ENCODE measurements at places on chromosomes 4 and X. TPM values are rescaled to one million over a fixed set of nuclear protein-coding genes. Genes with fewer than 3 reads are reported as not detected.

The TMPRSS11D gene
- not detected for total RNA-seq

The TBC1D19 gene
- total RNA-seq, result 10.6 TPM

The BMP3 gene
- 55.4 TPM for total RNA-seq

The FAM114A1 gene
- 121 TPM for total RNA-seq

The HTN1 gene
- not detected for total RNA-seq

The IQSEC2 gene
- total RNA-seq, result 48.2 TPM

The GIMD1 gene
- total RNA-seq, result not detected

The ARSD gene
- total RNA-seq, result 52.7 TPM

The COL25A1 gene
- 0.14 TPM for total RNA-seq

The CT45A10 gene
- not detected for total RNA-seq

DNA sequence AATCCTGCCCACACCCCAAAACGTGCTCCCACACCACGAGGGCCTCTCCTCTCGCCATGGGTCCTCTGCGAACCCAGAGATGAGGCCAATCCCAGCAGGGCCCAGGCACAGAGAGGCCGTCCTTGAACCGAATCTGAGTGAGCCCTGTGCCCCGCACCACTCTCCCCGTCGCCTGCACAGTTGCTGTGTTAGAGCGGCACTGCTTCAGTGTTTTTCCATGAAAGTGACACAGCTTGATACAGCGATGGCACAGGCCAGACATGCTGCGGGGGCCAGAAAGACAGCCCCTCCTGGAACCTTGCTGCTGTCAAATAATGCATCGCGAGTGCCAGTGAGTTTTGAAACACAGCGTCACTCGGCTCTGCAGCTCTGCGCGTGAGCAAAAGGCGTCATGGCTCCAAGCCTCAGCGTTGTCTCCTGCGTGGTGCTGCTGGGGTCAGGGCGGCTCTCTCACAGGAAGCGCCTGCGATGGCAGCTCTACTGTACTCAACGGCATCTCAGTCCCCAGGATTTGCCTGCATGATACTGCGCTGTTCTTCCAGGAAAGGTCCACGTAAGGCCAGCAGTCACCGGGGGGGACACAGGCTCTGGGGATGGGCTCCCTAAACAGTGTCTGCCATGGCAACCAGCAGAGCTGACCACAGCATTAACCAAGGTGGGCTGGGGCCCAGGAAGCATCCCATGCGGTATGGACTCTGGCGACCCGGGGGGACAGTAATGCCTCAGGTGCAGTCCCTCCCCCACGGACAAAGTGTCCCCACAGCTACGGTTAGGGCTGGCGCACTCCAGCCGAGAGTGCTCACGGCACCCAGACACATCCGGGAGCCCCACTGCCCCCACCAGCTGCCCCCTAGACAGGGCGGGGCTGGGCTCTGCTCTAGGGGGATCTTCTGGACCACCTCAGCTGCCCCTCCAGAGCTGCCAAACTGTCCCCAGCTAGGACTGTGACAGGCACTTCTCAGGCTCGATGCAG is 63.1 kb downstream of the ACOX3 start:
- no peak overlapping the region for H3K27ac ChIP-seq
- H3K4me3 ChIP-seq, result no peak overlapping the region
- no peaks in the 10 kb centered on the region for H3K4me1 ChIP-seq
- H3K27me3 ChIP-seq, result no peaks in the 10 kb centered on the region
- H3K36me3 ChIP-seq, result no peaks in the 10 kb centered on the region
- DNase-seq, result no peak

DNA sequence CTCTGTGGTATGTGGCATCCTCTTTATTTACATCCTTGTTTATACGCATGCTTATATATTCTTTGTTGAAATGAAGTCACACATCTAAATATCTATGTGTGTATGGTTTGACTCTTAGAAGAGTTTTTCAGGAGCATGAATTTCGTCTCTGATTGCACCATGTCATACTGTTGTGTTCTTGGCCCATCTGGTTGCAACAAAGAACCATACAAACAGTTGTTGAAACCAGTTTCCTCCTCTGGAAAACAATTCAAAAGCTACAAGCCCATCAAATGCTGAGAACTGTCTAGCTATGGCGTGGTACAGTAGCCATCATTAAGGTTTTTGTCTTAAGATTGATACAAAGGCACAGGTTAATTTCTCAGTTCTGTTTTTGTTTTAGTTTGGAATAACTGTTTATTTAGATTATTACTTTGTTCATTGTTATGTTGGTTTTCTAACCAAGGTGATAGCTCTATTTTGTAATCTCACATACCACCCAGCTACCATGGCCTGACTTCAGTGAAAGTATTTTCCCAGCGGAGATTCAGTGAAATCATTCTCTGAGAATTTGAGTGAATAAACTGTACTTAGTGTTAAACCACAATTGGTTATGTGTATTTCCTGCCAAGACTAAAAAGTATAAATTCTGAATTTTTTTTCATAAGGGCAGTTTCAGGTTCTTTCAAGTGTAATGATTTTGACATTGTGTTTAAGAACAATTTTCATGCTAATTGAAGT is 91.0 kb downstream of the ARHGAP24 start:
- no peak overlapping the region for H3K27ac ChIP-seq
- no peaks in the 10 kb centered on the region for H3K27me3 ChIP-seq
- no peak for DNase-seq
- H3K36me3 ChIP-seq, result no peaks in the 10 kb centered on the region
- H3K4me3 ChIP-seq, result no peak overlapping the region
- no peaks in the 10 kb centered on the region for H3K4me1 ChIP-seq

DNA sequence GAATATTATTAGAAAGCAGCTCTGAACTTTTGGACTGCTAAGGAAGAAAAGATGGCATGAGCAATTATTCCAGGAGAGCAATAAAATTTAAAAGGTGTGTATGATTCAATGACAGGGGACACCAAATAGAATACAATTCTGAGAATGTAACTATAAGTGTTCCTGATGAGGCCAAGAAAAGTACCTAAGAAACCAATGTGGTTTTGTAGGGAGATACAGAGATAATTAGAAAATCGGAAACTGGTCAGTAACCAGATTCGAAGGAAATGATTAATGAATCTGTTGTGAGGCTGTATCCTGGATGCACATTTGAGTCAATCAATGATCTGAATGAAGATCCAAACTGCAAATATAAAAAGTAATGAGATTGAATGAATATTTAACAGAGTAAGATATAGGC is 6.0 kb downstream of the NOA1 start:
- no peak overlapping the region for H3K4me3 ChIP-seq
- peaks cover 4% of the 10 kb centered on the region for H3K36me3 ChIP-seq
- peaks cover 17% of the 10 kb centered on the region for H3K4me1 ChIP-seq
- H3K27me3 ChIP-seq, result no peaks in the 10 kb centered on the region
- no peak for DNase-seq
- H3K27ac ChIP-seq, result no peak overlapping the region

DNA sequence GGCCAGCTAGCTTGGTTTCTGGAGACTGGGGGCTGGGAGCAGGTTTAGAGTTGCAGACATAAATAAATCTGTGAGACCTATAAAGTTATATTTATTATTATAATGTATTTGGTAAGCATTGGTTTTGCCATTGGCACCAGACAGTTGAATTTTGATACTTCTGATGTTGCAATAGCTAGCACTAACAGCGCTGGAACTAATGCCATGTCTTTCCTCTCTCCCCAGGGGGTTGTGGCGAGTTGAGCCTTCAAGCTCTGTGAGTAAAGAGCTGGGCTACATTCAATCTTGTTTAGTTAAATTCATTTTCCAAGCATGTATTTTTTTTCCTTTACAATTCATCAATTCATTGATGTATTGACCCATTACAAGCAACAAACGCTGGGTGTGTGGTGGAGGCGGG is 358.7 kb upstream of the NR3C2 start:
- H3K36me3 ChIP-seq, result no peaks in the 10 kb centered on the region
- no peaks in the 10 kb centered on the region for H3K27me3 ChIP-seq
- no peak for DNase-seq
- H3K4me3 ChIP-seq, result no peak overlapping the region
- no peaks in the 10 kb centered on the region for H3K4me1 ChIP-seq

GRCh38 chr4:75726577-75726976 is 2.2 kb downstream of the USO1 start:
- H3K4me1 ChIP-seq, result peaks cover 40% of the 10 kb centered on the region
- peak overlapping the region; percentile 42 for H3K27ac ChIP-seq
- H3K4me3 ChIP-seq, result no peak overlapping the region
- no peaks in the 10 kb centered on the region for H3K36me3 ChIP-seq
- no peaks in the 10 kb centered on the region for H3K27me3 ChIP-seq

- no peak for DNase-seq
- no peak overlapping the region for H3K4me3 ChIP-seq
- H3K27ac ChIP-seq, result no peak overlapping the region
- H3K4me1 ChIP-seq, result no peaks in the 10 kb centered on the region
These were observed 142.7 kb upstream of the NALF2 start for GRCh38 chrX:69361311-69361845.

DNA sequence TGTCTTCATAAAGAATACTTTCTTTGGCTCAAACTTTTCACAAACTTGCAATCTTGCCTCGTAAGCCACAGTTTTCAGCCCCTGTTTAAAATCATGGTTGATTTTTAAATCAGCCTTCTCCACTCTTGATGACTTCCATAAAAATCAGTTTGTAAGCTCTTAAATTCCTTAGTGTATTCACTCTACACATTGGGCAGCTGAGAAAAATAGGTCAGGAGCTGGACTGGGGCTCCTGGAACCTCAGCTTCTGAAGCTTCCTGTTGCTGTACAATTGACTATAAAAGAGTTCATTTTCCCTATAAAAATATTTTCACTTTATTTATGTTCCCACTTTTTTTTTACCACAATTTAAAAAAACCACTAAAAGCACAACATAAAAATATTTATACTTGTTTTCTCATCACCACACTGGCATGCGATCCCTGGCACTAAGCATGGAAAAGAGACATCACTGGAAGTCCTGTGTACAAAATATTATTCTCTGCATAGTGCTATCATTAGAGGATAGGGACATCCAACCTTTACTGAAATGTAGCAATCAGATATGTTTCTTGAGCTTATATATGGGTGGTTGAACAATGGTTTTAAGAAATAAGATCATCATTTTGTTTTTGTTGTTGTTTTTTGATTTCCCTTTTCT is 345.7 kb downstream of the FBXO8 start:
- H3K36me3 ChIP-seq, result no peaks in the 10 kb centered on the region
- H3K27ac ChIP-seq, result no peak overlapping the region
- no peaks in the 10 kb centered on the region for H3K4me1 ChIP-seq
- no peaks in the 10 kb centered on the region for H3K27me3 ChIP-seq
- no peak for DNase-seq
- no peak overlapping the region for H3K4me3 ChIP-seq

GRCh38 chr4:108804648-108805273 is 41.9 kb upstream of the ETNPPL start:
- no peaks in the 10 kb centered on the region for H3K36me3 ChIP-seq
- DNase-seq, result no peak
- H3K27me3 ChIP-seq, result peaks cover 6% of the 10 kb centered on the region
- H3K27ac ChIP-seq, result no peak overlapping the region
- H3K4me3 ChIP-seq, result no peak overlapping the region

DNA sequence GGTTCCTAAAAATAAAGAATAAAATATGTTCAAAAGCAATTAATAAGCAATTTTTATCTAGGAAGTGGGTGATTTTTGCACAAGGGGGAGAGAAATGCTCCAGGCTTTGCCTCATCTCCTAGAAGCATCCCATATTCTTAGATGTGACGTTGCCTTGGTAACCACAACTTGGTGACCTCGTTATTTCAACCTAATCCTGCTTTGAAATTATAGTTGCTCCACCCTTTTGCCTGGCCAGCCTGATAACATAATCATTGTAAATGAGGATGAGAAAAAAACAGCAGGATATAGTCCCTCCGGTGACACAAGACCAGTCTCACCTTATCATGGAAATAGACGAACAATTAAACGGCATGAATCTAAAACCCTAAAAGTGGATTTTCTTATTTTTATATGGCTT is 194.4 kb downstream of the QDPR start:
- no peak overlapping the region for H3K27ac ChIP-seq
- H3K4me1 ChIP-seq, result no peaks in the 10 kb centered on the region
- no peak for DNase-seq
- no peak overlapping the region for H3K4me3 ChIP-seq
- no peaks in the 10 kb centered on the region for H3K27me3 ChIP-seq

DNA sequence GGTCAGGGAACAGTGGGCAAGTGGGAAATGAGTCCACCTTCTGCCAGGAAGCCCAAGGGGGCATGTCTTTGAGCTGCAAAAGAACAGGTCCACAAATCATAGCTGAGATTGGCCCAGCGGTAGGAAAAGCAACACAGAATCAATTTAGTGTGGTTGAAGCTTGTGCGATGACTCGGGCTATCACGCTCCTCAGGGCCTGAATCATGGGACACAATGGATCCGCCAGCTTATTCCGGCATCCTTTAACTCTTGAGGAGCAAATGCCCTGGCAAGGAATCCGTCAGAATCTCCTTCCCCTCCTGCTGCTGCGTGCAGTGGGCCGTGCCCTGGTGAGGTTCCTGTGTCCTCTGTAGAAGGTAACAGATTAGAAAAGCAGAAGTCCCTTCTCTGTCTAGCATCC is 98.0 kb downstream of the RELL1 start:
- H3K27ac ChIP-seq, result no peak overlapping the region
- no peaks in the 10 kb centered on the region for H3K4me1 ChIP-seq
- DNase-seq, result no peak

DNA sequence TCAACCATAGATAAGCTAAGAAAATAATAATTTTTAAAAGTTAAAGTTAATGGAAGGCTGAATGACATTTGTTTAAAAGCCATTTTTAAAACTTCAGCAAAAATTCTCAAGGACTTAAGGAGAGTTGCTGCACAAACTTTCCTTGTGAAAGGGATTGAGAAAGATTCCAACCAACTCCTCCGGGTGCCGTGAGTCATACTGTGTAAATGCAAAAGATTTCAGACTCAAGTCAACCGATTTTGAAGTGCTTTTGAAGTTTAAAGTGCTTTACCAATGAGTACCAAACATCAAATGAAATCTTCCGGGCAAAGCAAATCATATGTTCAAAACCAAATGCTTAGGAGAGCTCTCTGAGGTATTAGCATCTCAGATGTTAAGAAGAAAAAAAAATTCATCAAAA is 31.4 kb downstream of the VCX2 start:
- no peaks in the 10 kb centered on the region for H3K4me1 ChIP-seq
- no peaks in the 10 kb centered on the region for H3K27me3 ChIP-seq
- no peak overlapping the region for H3K27ac ChIP-seq
- no peak for DNase-seq

DNA sequence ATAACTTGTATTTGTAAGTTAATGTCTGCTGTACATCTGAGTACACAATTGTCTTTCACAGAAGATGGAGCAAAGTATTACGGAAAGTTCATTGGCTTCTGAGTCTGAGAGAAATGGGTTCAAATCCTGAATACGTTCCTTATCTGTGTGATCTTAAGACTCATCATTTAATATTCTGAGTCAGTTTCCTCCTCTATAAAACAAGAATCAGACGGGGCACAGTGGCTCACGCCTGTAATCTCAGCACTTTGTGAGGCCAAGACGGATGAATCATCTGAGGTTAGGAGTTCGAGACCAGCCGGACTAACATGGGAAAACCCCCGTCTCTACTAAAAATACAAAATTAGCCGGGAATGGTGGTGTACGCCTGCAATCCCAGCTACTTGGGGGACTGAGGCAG is 57.8 kb downstream of the APBB2 start:
- no peak for DNase-seq
- peaks cover 4% of the 10 kb centered on the region for H3K4me1 ChIP-seq
- no peaks in the 10 kb centered on the region for H3K27me3 ChIP-seq
- no peak overlapping the region for H3K4me3 ChIP-seq
- no peak overlapping the region for H3K27ac ChIP-seq

Data from transverse colon (tissue), 4 donors.